ENCODE measurements at places on chromosomes 3 and 15.

DNA sequence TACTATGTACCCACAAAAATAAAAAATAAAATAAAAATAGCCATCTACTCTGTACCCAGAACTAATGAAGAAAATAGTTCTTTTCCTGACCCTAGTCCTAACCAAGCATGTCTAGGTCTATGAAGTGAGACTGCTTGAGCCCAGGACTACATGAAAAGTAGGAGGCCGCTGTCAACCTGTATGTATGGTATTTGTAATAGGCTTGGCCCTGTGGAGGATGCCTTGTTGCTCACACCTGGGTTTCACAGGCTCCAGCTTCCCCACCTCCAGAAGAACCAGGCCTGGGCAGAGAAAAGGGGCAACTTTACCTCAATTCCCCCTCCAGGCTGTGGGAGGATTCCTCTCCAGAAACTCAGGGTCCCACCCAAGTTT, 6.8 kb upstream of the PKM start:
- DNase-seq = no peak

DNA sequence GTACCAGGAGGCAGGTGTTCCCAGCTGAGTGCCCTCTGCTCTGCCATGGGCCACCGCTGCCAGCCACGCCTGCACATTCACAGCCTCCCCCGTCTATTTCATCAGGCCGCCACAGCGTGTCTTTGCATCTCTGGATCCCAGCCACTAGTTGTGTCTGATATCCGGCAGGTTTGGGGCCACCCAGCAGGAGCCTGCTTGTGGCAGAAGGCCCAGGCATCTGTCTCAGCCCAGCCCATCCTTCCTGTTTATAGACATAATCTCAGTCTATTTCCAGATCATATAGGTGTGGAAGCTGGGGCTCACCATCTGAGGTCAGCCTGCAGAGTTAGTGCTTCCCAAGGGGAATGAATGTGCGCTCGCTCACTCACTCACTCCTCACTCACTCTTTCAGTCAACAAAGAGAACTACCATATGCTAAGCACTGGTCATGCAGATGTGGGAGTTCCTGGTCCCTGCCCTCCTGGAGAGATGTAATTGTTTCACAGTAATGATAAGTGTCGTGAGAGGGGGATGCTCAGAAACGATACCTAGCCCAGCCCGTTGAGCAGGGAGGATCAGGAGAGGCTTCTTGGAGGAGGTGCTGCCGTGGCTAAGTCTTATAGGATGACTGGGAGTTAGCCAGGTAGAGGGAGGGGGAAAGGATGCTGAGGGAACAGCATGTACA, 60.6 kb downstream of the FGD5 start:
- no peak for DNase-seq

GRCh38 chr15:34733621-34734020, 21.2 kb downstream of the GJD2 start:
- DNase-seq = no peak

- DNase-seq = no peak
Measured at GRCh38 chr15:42918047-42918446, 2.5 kb downstream of the TTBK2 start.

Measured in activated CD8-positive, alpha-beta memory T cell treated with anti-CD3 and anti-CD28 coated beads for 24 hours (primary cell).